Mesothelial cell of epicardium (in vitro differentiated cells): ENCODE measurements at places on chromosomes 2 and 18.

GRCh38 chr2:237291138-237291792, 122.7 kb downstream of the COL6A3 start:
- DNase-seq, result peak; percentile 88
- H3K4me1 ChIP-seq, result peaks cover 60% of the 10 kb centered on the region
- H3K27me3 ChIP-seq, result no peaks in the 10 kb centered on the region
- H3K36me3 ChIP-seq, result peaks cover 3% of the 10 kb centered on the region
- peak overlapping the region; percentile 98 for H3K27ac ChIP-seq
- H3K4me3 ChIP-seq, result peak overlapping the region; percentile 49

DNA sequence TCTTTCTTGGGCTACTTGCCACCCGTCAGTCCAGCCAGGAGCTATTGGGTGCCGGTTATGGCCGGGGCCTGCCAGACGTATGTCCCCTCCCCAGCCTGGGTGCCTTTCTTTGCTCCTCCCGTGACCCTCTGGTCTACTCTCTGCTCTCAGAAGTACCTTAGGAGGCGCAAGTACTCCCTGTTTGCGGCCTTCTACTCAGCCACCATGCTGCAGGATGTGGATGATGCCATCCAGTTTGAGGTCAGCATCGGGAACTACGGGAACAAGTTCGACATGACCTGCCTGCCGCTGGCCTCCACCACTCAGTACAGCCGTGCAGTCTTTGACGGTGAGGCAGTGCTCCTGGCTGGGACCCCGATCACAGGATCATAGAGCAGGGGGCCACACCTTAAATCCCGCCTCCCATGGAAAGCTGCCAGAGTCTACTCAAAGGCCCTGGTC, 99.5 kb downstream of the DYSF start:
- DNase-seq, result no peak
- H3K36me3 ChIP-seq, result no peaks in the 10 kb centered on the region
- H3K4me1 ChIP-seq, result peaks cover 33% of the 10 kb centered on the region
- no peaks in the 10 kb centered on the region for H3K27me3 ChIP-seq
- no peak overlapping the region for H3K27ac ChIP-seq
- no peak overlapping the region for H3K4me3 ChIP-seq

DNA sequence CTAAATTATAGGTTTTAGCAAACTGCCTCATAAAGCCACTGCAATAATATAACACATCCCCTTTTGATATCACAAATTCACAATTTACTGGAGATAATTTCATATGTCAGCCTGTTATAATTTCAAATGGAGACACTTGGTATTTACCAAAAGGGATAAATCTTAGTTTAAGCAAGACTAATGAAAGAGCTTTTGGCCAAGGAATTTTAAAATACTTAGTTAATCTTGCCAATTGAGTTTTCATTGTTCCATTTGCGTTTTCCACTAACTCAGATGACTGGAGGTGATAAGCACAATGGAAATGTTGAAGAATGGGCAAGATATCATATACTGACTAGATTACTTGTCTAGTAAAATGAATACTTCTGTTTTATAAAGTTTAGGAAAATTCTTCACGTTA, 379.3 kb upstream of the SYT4 start:
- peaks cover 6% of the 10 kb centered on the region for H3K4me1 ChIP-seq
- H3K27me3 ChIP-seq, result no peaks in the 10 kb centered on the region
- H3K4me3 ChIP-seq, result no peak overlapping the region
- peaks cover 6% of the 10 kb centered on the region for H3K36me3 ChIP-seq

- H3K27ac ChIP-seq, result no peak overlapping the region
- peaks cover 7% of the 10 kb centered on the region for H3K27me3 ChIP-seq
- no peak overlapping the region for H3K4me3 ChIP-seq
- no peaks in the 10 kb centered on the region for H3K36me3 ChIP-seq
- no peaks in the 10 kb centered on the region for H3K4me1 ChIP-seq
- DNase-seq, result no peak
These were observed 242.1 kb upstream of the MYT1L start for GRCh38 chr2:2573205-2573604.

- DNase-seq, result no peak
- H3K36me3 ChIP-seq, result no peaks in the 10 kb centered on the region
- H3K27me3 ChIP-seq, result no peaks in the 10 kb centered on the region
- no peak overlapping the region for H3K4me3 ChIP-seq
- H3K4me1 ChIP-seq, result no peaks in the 10 kb centered on the region
- H3K27ac ChIP-seq, result no peak overlapping the region
These were observed 614.4 kb upstream of the GYPC start for GRCh38 chr2:126041391-126042047.

DNA sequence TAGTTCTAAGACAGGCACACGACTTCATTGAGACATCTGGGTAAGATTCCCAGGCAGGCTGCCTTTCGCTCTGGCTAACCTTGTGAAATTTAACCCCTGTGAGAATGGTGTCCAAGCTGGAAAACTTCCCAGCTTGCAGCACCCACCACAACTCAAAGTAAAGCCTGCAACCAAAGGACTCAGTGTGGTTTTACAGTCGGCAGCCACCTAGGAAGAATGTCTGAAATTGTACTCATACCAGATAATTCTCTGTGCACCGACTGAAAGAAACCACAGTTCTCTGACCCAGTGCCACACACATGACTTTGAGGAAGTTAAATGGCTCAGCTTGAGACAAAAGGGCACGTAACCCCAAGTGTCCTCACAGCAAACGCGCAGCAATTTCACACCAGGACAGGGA, 125.7 kb downstream of the RBMS1 start:
- peaks cover 3% of the 10 kb centered on the region for H3K36me3 ChIP-seq
- peak overlapping the region; percentile 82 for H3K27ac ChIP-seq
- H3K4me1 ChIP-seq, result peaks cover 61% of the 10 kb centered on the region
- H3K27me3 ChIP-seq, result no peaks in the 10 kb centered on the region
- no peak overlapping the region for H3K4me3 ChIP-seq
- DNase-seq, result no peak

- no peaks in the 10 kb centered on the region for H3K4me1 ChIP-seq
- no peak for DNase-seq
- no peak overlapping the region for H3K27ac ChIP-seq
- H3K27me3 ChIP-seq, result peaks cover 2% of the 10 kb centered on the region
These were observed 200.1 kb upstream of the SIX2 start for GRCh38 chr2:45209302-45209701.

DNA sequence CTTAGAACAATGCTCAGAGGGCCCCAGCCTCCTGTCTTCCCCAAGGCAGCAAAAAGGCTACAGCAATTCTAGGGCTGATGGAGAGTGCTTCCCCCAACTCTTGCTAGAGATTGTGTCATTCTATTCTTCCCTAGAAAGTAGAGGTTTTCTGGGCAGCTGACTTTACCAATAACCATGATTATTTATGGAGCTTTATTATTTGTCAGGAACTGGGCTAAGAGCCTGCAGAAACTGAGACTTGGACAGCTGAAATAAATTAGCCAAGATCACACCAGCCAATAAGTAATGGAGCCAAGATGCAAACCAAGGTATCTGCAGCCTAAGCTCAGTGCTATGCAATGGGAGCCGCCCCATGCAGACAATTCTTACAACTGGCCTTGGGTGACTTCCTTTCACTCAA, 84.8 kb downstream of the CCBE1 start:
- peaks cover 4% of the 10 kb centered on the region for H3K36me3 ChIP-seq
- peaks cover 18% of the 10 kb centered on the region for H3K27me3 ChIP-seq
- H3K4me1 ChIP-seq, result peaks cover 46% of the 10 kb centered on the region
- no peak overlapping the region for H3K4me3 ChIP-seq
- no peak for DNase-seq

DNA sequence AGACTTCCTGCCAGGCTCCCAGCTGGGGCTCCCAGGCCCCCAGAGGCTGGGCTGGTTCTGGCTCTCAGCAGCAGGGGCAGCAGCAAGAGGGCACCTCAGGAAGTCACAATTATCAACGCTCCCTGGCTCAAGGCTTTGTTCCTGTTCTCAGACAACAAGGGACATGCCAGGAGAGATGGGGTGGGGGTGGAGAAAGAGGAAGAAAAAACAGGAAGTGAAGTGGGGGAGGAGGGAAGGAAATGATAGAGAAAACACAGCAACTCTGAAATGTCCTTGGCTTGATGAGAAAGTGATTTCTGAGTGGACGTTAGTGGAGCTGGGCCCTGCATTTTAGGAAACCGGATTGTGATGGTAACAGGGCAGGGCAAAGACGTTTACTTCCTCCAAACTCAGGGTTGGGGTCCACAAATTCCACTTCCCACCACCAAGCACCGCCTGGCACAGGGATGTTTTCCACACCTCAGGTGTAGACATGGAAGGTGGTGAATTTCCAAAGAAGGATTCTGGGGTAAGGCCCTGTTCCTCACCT, 40.4 kb downstream of the CYRIA start:
- DNase-seq, result no peak
- H3K4me1 ChIP-seq, result peaks cover 24% of the 10 kb centered on the region
- H3K36me3 ChIP-seq, result no peaks in the 10 kb centered on the region
- H3K27me3 ChIP-seq, result no peaks in the 10 kb centered on the region
- H3K27ac ChIP-seq, result no peak overlapping the region

- no peak overlapping the region for H3K27ac ChIP-seq
- no peak overlapping the region for H3K4me3 ChIP-seq
- peaks cover 10% of the 10 kb centered on the region for H3K36me3 ChIP-seq
These were observed 4.1 kb downstream of the RRM2 start for GRCh38 chr2:10126632-10127026.

DNA sequence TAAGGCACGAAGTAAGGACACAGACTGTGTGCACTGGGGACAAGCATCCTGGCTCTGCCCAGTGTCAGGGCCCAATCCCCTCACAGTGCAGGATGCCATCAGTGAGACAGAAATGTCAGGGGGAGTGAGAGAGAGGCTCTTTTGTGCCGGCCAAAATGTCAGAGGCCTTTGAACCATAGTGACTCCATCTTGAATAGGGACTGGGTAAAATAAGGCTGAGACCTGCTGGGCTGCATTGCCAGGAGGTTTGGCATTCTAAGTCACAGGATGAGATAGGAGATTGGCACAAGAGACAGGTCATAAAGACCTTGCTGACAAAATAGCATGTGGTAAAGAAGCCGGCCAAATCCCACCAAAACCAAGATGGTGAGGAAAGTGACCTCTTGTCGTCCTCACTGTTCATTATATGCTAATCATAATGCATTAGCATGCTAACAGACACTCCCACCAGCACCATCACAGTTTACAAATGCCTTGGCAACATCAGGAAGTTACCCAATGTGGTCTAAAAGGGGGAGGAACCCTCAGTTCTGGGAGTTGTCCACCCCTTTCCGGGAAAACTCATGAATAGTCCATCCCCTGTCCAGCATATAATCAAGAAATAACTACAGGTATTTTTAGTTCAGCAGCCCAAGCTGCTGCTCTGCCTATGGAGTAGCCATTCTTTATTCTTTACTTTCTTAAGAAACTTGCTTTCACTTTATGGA, 337.4 kb downstream of the LPIN1 start:
- H3K27me3 ChIP-seq, result peaks cover 26% of the 10 kb centered on the region
- DNase-seq, result no peak
- H3K36me3 ChIP-seq, result no peaks in the 10 kb centered on the region
- H3K4me1 ChIP-seq, result no peaks in the 10 kb centered on the region
- H3K27ac ChIP-seq, result no peak overlapping the region

- peaks cover 4% of the 10 kb centered on the region for H3K36me3 ChIP-seq
- no peak overlapping the region for H3K27ac ChIP-seq
- H3K4me1 ChIP-seq, result peaks cover 17% of the 10 kb centered on the region
These were observed 263.5 kb downstream of the FHOD3 start for GRCh38 chr18:36561046-36561445.

DNA sequence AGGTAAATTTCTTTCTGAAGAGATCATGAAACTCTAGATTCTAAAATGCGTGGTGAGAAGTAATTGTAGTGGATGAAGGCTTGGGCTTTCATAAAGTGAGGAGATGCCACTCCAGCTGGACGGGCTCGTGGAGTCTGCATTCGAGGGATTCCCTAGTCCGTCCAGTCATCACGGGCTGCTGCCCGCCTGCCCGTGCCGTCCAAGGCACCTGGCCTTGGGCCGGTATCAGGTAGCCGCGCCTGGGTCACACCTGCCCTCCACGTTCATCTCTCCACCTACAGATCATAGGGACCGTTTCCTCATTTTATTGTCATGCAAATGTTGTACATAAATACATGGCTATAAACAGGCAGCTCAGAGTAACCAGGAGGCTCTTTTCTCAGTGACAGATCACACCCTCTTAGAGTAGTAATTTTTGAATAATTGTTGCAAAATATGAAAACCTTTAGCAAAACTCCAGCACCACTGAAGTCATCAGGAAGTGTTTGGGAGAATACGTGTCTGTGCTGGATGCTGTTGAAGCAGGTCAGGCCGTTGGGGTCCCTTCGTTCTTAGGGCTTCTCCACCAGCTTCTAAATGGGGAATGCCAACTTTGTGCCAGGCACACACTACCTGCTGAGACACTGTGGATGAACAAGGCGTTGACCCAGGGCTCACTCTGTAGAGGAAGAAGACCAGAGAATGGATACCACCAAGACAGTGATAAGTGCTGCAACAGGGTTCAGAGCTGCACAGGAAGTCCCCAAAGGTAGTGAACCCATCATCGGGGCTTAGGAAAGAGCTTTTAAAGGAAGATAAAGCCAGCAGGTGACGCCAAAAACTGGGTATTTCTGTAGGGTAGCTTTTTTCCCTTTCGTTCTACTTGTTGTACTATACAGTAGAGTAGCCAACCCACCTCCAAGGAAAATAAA, 112.5 kb downstream of the FAM210A start:
- H3K27ac ChIP-seq, result no peak overlapping the region
- H3K4me1 ChIP-seq, result peaks cover 17% of the 10 kb centered on the region
- no peak overlapping the region for H3K4me3 ChIP-seq
- no peaks in the 10 kb centered on the region for H3K36me3 ChIP-seq
- H3K27me3 ChIP-seq, result peaks cover 39% of the 10 kb centered on the region
- no peak for DNase-seq

- no peak for DNase-seq
- H3K27me3 ChIP-seq, result no peaks in the 10 kb centered on the region
- H3K4me1 ChIP-seq, result peaks cover 3% of the 10 kb centered on the region
- H3K36me3 ChIP-seq, result peaks cover 49% of the 10 kb centered on the region
These were observed 75.8 kb downstream of the GORASP2 start for GRCh38 chr2:171004833-171005232.

GRCh38 chr2:195756218-195756942, 99.4 kb downstream of the SLC39A10 start:
- peaks cover 4% of the 10 kb centered on the region for H3K36me3 ChIP-seq
- no peaks in the 10 kb centered on the region for H3K4me1 ChIP-seq
- no peak for DNase-seq
- H3K27ac ChIP-seq, result no peak overlapping the region
- H3K4me3 ChIP-seq, result no peak overlapping the region

- H3K36me3 ChIP-seq, result no peaks in the 10 kb centered on the region
- H3K27me3 ChIP-seq, result peaks cover 22% of the 10 kb centered on the region
These were observed 186.9 kb upstream of the PXDN start for GRCh38 chr2:1931003-1931914.

GRCh38 chr18:9516437-9517064, 41.2 kb downstream of the RALBP1 start:
- H3K4me1 ChIP-seq, result peaks cover 12% of the 10 kb centered on the region
- peak overlapping the region; percentile 80 for H3K27ac ChIP-seq
- peaks cover 8% of the 10 kb centered on the region for H3K36me3 ChIP-seq
- H3K27me3 ChIP-seq, result no peaks in the 10 kb centered on the region
- DNase-seq, result no peak
